Heart right ventricle (tissue), 16 donors: ENCODE measurements at places on chromosomes 2 and 18. TPM values are rescaled to one million over a fixed set of nuclear protein-coding genes. Genes with fewer than 3 reads are reported as not detected.

Gene ZC3H15
- 25.1 TPM for total RNA-seq

DNA sequence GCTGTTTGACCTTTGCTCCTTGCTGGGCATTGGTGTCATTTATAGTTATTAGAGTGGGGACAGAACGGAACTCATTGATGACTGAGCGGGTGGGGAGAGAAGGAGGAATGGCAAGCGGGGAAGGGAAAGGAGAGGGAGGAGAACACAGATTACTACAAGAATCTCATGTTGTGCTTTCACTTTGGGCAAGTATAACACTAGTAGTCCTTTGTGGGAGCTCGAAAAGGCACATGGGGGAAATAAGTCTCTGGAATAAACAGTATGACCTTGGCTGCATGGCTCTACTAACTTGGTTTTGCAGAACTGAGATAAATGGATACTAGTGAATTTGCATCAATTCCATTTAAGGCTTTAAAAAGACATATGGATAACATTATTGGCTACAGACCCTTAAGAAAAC is 161.7 kb upstream of the NABP1 start:
- no peak for DNase-seq

DNA sequence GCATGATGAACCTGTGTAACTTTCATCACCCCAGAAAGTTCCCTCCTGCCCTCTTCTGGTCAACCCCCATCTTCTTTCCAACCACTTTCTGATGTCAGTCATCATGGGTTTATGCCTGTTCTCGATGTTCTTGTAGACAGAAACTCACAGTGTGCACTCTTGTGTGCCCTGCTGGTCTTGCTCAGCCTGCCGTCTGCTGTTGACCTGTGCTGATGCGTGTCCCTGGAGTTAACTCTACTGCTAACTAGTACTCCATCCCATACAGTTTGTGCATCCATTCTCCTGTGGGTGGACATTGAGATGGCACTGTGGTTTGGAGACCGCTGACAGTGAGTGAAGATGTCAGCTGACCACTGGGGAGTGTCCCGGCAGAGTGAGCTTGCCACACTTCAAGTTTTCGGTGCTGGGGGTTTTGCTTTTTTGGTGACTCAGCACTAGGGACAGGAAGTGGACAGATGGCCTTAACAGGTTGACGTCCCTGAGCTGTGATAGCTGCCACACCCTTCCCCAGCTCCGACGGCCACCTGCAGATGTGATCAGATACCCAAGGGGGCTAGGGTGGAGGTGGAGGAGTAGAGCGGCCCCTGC is 14.8 kb downstream of the KLHL29 start:
- DNase-seq = no peak

DNA sequence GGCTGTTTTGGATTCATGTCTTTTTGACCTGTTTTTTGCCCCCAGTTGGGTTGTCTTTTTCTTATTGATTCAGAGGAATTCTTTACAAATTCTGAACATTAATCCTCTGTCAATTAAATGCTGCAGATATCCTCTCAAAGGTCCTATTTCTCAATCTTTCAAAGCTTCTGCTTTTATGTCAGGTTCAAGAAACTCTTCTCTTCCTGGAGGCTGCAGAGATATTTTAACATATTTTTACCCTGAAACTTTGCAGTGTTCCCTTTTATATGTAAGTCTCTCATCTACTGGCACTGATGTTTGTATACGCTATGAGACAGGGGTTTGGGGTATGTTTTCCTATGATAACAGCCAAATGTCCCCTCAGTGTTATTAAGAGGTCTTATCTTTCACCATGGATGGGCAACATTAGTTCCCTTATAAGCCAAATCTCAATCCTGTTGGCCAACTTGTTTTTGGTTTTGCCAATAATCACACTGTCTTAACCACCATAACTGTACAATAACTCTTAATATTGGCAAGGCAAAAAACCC is 159.3 kb downstream of the HDAC4 start:
- DNase-seq = no peak

GRCh38 chr2:64228126-64228678 is 84.0 kb upstream of the PELI1 start:
- peak; percentile 86 for DNase-seq
